Suppressor macrophage (primary cell): ENCODE measurements at places on chromosomes 1 and 21.
A peak's percentile ranks its signal among the peaks of the same experiment; 100 is the strongest.

DNA sequence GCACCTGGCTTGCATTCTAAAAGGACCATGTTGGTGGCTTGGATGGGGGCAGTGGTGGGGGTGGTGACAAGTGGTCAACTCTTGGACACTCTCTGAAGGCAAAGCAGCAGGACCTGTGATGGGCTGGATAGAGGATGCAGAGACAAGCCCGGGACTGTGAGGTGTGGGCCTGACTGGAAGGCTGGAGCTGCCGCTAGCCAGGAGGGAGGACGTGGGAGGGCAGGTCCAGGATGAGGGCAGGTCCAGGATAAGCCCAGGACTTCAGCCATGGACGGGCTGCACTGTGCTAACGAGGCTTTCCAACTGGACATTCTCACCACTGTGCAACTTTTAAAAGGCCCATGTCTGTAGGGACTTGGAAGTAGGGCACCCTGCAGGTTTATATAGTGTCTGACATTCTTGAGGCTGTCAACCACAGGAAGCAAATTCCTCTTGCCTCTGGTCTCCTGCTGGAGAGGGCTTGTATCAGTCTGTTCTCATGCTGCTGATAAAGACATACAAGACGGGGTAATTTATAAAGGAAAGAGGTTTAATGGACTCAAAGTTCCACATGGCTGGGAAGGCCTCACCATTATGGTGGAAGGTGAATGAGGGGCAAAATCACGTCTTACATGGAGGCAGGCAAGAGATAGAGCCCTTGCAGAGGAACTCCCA is 8.3 kb upstream of the C1orf167 start:
- DNase-seq, result no peak

DNA sequence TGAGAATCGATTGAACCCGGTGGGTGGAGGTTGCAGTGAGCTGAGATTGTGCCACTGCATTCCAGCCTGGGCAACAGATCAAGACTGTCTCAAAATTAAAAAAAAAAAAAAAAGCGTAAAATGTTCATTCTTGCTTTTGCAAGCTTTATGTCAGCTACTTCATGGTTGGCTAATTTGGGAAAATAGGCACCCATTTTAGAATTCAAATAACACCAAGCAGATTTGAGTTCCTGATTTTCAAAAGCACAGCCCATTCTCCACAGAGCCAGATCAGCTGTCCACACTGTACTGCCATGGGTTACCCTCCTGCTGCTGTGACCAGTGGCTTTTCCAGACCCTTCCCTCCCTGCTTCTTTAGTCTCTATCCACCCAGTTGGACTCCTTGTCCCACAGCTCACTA is 4.4 kb downstream of the THEM5 start:
- peak; percentile 36 for DNase-seq

DNA sequence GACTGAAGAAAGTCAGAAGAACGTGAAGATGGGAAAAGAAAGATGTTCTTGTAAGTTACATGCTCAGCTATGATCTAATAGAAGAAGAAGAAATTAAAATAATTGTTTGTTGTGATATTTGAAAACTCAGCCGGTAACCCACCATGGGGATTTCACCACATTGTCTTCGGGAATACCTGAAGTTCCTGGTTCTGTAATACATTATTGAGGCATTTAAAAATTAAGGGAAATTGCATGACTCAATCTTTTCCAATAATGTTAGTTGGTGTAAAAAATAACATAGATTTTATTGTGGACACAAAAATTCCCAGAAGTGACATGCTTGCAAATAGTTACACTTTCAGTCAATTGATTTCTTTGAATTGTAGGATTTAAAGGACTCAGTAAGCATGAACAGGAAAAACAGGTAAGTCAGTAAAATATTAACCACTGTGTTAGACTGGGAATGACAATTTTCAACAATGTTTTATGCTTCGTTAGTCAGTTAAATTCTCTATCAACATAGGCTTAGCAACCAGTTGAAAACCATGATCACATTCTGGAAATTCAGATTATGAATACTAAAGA is 745.1 kb downstream of the LTN1 start:
- no peak for DNase-seq

GRCh38 chr1:183792300-183792699 is 12.6 kb upstream of the RGL1 start:
- DNase-seq, result peak; percentile 59

DNA sequence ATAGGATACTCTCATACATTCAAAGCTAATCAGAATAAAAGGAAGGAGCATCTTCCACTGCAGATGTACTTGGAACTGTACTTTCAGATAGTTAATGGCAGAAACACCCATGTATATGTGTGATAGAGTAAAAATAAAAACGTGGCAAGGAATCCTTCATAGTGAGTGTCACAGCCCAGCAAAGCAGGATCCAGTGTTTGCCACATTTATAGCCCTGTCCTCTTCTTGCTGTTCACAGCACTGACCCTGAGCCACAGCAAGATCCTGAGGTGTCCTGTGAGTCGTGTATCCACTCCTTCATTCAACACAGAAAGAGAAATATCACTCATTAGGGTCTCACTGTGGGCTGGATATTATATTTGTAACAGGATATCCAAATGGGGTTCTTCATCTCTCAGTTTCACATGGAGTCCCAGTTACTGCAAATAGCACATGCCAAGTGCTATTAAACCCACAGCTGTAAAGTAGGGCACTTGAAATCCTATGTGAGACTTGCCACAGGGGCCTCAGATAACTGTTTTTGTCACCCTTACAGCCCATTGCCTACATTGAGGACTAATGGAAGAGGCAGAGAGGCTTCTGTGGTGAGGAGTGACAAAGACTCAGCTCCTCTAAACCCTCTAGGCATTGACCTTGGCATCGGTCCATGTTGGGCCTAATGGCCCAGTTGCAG is 41.3 kb downstream of the CYP2J2 start:
- DNase-seq, result no peak

GRCh38 chr1:67874501-67875111 is 41.3 kb upstream of the GNG12 start:
- DNase-seq, result no peak

- DNase-seq, result no peak
Observed at GRCh38 chr1:6162341-6162740, 17.8 kb downstream of the CHD5 start.

DNA sequence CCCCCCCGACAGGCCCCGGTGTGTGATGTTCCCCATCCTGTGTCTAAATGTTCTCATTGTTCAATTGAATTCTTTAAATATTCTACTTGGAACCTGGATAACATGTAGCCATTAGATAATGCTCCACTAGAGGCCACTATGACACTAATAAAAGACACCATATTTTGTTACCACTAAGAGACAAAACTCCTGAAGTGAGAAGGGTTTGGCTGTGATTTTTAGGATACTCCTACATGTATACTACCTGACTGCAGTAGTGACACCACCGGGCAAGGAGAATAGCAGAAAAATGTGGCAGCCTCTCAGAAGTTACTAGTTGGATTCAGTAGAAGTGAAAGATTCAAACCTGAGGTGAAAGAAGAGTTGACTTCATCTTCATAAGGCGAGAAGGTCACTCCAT is 36.0 kb downstream of the F5 start:
- DNase-seq, result peak; percentile 70

GRCh38 chr1:172145656-172146055 is 274.8 kb upstream of the C1orf105 start:
- DNase-seq, result no peak

GRCh38 chr1:37410105-37410504 is 64.3 kb upstream of the ZC3H12A start:
- peak; percentile 48 for DNase-seq

DNA sequence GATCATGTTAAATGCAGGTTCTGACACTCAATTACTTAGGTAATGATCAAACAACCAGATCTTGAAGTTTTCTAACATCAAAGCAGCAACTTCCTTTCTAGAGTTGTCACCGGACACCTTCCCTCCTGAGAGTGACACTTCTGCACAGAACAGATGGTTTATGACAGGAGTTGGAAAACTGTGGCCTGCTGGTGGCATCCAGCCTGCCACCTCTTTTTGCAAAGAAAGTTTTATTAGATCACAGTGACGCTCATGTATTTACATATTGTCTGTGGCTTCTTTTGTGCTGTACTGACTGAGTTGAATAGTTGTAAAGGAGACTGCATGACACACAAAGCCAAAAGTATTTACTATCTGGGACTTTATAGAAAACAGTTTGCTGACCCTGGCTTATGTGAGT is 28.3 kb downstream of the DDR2 start:
- DNase-seq, result no peak

DNA sequence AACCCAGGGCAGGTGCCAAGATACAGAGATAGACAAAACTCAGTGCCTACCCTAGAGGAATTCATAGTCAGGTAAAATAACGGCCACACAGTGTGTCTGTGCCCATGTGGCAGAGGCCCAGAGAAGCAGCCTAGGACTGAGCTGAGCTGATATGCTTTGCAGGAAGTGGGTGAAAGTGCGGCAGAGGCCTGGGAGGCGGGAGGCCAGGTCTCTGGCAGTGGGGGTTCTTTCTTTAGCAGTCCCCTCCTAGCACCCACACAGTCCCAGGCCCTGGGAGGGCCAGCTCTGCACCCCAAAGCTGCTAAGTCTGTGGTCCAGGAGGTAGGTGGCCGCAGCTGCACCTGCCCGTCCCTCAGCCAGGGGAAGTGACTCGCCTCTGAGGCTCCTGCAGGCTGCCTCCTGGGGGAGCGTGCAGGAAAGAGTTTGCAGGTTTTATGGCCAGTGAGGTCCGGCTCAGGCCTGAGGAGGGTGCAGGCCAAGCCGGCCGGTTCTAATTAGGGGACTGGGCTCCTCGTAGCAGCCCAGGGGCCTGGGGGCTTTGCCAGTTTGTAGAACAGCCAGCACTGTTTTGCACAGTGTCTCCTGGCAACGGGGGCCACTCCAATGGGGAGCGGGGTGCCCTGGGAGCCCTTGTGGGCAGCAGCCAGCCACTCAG is 107.9 kb downstream of the SPSB1 start:
- DNase-seq, result no peak

GRCh38 chr21:45901061-45901690 is 80.4 kb upstream of the COL6A1 start:
- no peak for DNase-seq

DNA sequence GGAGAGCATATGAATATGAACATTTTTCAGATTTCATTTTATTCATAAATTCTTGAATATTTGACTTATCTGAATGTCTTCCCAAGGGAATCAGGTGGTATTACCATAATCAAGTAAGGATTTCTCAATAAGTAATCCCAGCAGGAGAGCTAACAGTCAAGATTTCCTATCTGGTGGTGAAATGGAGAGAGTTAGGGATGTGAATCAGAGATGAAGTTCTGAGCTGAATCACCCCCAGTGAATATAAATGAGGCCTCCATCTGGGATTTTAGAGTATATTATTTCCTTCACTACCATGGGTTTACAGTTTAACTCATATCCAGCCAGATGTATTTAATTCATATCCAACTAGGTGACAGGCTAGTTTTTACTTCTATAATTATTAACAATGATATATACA is 61.5 kb upstream of the RGS2 start:
- DNase-seq, result no peak

GRCh38 chr1:101130673-101131072 is 105.1 kb upstream of the DPH5 start:
- DNase-seq, result no peak

- DNase-seq, result no peak
Observed at GRCh38 chr1:17520041-17520440, 19.5 kb upstream of the ARHGEF10L start.

- peak; percentile 13 for DNase-seq
Observed at GRCh38 chr1:154629061-154629674, 21.2 kb upstream of the ADAR start.

DNA sequence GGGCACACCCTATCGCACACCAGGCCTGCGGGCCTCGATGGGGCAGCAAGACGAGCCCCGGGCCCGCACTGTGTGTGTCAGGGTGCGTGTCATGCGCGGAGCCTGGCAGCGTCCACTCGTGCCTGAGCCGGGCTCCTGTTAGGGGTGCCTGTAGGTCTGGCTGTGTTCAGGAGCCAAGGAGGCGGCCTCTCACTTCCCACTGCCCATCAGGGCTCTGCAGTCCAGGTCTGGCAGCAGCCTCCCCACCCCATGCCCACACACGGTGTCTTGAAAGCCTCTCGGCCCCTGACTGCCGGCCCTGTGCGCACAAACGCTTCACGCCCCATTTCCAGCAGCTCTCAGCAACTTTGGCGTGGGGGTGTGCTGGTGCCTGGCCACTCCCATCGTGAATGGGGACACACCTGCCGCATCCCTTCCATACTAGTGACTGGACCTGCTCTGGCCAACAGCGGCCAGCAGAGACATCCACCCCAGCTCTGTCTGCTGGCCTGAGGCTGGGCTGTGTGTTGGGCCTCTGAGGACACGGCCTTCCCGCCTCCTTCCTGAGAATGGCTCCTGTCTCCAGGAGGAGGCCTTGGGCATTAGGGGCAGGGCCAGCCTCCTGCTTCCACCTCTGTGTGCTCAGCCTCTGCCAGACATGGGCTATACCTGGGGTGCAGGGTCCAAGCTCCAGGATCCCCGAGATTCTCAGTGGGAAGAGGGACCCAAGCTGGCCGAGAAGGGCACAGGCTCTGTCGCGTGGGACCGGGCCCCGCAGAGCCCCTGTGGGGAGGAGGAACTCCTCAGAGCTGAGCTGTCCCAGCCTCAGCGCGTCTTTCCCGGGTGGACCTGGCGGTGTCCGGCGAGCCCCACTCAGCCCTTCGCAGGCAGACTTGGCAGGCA is 41.8 kb upstream of the ACTRT2 start:
- DNase-seq, result no peak

DNA sequence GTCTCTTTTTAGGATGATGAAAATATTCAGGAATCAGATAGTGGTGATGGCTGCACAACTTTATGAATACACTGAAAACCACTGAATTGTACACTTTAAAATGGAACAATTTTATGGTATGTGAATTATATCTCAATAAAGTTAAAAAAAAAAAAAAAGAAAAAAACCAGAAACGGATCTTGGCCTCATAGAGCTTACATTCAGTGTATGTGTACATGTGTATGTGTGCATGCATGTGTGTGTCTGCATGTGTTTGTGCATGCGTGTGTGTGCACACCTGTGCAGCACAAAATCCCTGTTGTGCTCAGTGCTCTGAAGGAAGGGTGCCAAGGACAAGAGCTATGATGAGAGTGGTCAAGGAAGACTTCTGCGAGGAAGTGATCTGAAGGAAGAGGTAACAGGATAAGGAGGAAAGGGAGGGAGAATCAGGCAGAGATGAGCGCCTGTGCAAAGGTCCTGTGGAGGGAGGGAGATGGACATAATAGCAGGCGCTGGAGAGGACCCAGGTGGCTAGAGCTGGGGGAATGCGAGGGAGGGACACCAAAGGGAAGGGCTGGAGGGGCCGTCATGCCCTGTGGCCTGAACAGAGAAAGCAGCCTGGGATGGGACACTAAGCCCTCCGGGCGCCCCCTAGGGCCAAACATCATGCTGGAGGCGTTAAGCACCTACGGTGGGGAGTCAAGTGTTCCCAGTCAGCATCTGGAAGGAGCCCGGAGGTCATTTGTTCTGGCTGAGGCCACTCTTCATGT is 25.2 kb downstream of the NKAIN1 start:
- no peak for DNase-seq

DNA sequence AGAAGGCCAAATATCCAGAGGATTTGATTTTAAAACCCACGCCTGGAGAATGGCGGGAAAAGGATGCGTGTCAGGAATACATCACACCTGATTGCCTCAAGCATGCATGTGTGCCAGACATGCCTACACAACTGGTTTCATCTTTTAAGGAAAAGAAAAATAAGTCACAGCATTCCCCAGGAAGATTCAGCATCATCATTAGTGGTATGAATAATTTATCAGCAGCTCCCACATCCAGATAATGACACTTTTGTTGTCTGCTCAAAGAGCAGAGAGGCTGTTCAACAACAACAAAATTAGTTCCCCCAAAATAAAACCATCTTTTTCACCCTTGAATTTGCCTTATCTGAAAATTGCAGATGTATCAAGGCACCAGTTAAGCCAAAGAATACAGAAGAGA is 328.6 kb upstream of the C1orf87 start:
- no peak for DNase-seq

GRCh38 chr1:84995484-84996334 is 1.2 kb downstream of the MCOLN2 start:
- peak; percentile 61 for DNase-seq
